HCT116 (cell line): ENCODE measurements at places on chromosomes 12 and 14.

DNA sequence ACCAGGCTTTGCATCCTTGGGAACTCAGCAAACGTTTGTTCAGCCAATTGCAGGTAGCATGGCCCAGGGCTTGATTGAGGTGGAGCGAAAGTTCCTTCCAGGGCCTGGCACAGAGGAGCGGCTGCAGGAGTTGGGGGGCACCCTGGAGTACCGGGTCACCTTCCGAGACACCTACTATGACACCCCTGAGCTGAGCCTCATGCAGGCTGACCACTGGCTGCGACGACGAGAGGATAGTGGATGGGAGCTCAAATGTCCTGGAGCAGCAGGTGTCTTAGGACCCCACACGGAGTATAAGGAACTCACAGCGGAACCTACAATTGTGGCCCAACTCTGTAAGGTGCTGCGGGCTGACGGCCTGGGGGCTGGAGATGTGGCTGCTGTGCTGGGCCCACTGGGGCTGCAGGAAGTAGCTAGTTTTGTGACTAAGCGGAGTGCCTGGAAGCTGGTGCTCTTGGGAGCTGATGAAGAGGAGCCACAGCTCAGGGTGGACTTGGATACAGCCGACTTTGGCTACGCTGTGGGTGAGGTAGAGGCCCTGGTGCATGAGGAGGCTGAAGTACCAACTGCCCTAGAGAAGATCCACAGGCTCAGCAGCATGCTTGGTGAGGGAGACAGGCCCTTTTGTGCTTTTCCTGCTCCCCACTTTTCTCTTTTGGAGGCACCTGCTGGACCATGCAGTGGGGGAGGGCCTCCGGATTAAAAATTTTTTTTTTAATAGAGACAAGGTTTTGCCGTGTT lies 799 bp downstream of the THTPA start:
- DNase-seq = no peak

DNA sequence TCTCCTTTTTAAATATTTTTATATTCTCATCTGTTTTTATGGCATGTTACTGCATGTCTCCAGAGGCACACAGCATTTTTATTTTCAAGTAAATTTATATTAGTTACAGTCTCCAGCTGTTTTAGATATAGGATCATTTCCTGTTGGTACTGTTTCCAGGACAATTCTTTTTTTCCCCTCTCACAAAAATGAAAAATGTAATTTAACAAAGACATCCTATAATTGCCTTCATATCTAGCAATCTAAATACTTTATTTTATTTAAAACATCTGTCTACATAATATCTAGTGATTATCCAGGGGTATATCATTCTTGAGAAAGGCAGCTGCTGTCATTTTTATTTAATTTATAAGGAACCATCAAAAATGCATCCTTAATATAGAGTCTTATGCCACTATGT lies 272.4 kb upstream of the NPAS3 start:
- DNase-seq = no peak

GRCh38 chr12:28780960-28781359 lies 368.1 kb upstream of the FAR2 start:
- DNase-seq = no peak

DNA sequence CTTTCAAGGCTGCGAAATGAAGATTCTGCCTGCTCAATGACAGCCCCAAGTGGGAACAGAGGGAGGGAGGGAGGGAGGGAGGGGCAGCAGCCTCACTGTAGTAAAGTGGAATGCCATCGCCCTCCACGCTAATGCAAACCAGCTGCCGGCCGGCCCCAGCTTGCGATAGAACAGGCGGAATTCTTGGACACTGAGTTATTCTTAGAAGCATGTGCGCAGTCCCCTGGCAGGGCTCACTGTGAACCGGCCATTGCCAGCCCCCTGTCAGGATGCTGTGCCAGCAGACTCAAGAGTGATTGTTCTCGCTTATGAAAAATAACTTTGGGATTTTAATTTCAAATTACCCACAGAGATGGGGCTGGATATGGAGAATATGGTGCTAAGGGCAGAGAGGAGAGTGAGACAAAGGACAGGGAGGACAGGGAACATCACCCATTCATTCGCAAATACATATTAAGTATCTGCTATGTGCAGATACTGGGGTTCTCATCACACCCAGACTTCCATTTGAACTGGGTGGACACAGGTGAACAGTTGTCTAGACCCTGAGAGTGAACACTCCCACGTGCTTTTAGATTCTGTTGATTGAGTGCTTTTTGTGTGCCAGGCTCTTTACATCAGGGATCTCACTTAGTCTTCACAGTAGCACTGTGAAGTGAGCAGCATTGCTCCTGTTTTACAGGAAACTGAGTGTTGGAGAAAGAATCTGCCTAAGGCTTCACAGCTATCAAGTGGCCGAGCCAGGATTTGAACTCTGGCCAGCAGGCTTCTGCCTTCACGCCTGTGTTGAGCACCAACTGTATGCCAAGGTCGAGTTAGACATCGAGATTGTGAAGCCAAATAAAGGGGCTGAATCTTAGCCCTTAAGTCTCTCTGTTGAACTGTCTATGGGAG lies 192.9 kb downstream of the C12orf75 start:
- no peak for DNase-seq

DNA sequence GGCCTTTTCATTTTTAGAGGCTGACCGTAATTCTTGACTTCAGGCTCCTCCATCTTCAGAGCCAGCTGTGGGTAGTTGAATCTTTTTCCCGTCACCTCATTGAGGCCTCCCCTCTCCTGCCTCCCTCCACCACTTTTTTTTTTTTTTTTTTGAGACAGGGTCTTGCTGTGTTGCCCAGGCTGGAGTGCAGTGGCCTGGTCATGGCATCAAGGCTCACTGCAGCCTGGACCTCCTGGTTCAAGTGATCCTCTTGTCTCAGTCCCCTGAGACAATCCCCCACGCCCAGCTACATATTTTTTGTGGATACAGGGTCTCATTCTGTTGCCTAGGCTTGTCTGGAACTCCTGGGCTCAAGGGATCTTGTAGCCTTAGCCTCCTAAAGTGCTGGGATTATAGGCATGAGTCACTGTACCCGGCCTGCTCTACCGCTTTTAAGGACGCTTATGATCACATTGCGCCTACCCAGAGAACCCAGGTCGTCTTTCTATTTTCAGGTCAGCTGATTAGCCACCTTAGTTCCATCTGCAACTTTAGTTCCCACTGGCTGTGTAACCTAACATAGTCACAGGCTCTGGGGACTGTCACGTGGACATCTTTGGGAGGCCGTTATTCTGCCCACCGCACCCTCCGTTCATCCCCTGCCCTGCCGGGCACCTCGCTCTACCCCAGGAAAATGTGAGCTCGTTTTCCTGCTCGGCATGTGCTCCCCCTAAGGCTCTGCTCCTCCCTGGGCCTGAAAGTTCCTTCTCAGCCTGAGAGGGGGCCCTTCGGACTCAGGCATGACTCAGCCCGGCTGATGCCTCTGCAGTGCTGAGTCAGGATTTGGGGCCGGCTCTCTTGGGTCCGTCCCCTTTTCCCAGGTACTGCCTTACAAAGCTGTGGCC lies 13.4 kb downstream of the TNFAIP2 start:
- peak; percentile 28 for DNase-seq

- no peak for DNase-seq
Measured at GRCh38 chr14:103360548-103360947, 24.7 kb upstream of the MARK3 start.

DNA sequence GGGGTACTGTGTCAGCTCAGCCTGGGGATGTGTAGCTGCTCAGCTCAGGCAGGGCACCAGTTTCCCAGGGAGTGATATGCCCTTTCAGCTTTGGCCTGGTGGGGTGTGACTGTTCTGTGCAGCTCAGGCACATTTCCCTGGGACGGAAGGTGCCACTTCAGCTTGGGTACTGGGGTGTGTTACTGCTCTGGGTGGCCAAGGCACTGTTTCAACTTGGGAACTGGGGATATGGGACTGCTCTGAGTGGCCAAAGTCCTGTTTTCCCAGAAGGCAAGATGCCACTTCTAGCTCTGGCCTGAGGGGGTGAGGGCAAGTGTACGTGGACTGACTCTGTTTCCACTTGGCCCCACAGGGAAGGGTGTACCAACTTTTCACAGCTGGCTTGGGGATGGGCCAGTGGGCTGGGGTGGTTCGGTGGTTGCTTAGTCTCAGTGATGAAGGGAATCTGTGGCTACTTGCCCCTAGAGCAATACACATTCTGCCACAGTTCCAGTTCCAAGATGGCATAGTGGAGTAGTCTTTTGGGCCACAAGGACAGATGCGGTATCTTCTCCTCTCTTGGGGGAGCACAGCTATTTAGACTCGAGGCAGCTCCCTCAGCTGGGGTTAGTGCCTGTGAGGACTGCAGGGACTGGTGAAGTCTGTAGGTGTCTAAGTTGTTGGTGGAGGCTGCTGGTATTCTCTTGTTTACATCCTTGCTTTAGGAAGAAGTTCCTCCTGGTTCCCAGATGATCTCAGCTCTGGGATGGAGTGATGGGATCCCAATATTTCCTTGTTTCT lies 26.4 kb downstream of the TBC1D15 start:
- DNase-seq = no peak

GRCh38 chr12:124548854-124549378 lies 18.5 kb downstream of the NCOR2 start:
- DNase-seq = no peak

DNA sequence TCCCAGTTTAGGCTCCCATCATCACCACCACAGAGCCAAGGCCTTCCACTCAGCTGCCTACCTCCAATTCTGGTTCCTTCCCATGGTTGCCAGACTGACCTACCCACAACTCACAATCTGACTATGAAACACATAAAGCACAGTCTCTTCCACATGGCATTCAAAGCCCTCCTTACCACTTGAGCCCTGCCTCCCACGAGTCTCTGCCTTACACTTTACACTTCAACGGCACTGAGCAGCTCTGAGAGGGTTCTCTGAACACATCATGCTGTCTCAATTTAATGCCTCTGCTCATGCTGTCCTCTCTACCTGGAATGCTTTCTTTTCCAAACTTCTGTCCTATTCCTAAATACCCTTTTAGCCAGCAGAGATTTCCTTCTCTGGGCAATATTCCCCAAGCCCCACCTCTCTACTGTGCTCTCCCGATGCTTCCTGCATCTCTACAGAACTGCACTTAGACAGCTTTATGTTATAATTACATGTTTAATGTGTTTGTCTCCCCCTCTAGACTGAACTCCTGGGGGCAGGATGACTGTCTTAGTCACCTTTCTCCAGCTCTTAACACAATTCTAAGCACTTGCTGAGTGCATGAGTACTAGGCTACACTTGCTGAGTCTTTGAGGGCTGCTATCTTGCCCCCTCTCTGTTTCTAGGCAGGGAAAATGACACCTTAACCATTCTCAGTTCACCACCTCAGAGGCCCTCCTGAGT lies 23.5 kb downstream of the FMNL3 start:
- no peak for DNase-seq

DNA sequence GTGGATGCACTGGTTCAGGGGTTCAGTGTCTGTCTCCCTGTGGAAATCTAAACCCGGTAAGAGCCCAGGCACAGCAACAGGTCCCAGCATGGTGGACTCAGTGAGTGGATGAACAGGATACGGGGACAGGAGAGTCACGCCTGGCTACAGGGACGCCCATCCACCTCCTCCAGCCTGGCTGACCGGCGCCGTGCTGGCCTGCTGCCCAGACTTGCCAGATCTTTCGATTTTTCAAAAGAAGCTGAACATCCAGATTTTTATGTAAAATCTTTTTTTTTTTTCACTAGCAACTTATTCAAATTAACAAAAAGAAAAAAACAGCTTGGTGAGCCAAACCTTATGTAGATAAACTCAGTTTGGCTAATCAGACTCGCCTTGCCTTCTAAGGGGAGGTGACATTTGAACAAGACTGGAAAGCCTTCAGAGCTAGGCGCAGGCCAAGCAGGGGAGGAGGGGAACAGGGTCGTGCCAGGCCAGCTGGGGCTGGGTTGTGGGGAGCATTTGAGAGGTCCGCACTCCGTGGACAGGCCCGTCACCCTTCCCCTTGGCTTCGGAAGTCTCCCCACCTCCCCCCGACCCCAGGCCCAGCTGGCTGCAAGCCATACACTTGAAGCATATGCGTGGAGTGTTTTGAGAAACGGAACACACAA lies 87.8 kb upstream of the NCOR2 start:
- DNase-seq = no peak

GRCh38 chr12:32398181-32398580 lies 1.2 kb upstream of the FGD4 start:
- DNase-seq = no peak

GRCh38 chr12:22530-23201 lies 43.9 kb upstream of the IQSEC3 start:
- DNase-seq = no peak

GRCh38 chr12:125346362-125346761 lies 281.1 kb downstream of the AACS start:
- DNase-seq = no peak

GRCh38 chr12:6065863-6066199 lies 58.6 kb downstream of the VWF start:
- DNase-seq = no peak

DNA sequence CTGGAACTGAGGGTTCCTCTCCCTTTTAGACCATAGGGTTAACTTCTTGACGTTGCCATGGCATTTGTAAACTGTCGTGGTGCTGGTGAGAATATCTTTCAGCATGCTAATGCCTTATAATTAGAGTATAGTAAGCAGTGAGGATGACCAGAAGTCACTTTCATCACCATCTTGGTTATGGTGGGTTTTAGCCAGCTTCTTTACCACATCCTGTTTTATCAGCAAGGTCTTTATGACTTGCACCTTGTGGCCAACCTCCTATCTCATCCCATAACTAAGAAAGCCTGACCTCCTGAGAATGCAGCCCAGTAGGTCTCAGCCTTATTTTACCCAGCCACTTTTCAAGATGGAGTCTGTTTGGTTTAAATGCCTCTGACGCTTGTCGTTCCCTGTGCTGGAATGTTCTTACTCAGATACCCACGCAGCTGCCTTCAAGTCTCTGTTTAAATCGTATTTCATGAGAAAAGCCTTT lies 44.2 kb downstream of the BBS10 start:
- DNase-seq = no peak

GRCh38 chr14:74980731-74981461 lies 21.8 kb upstream of the EIF2B2 start:
- no peak for DNase-seq

GRCh38 chr12:90773491-90773890 lies 181.5 kb downstream of the CCER1 start:
- DNase-seq = no peak

GRCh38 chr14:99191395-99192027 lies 80.5 kb downstream of the BCL11B start:
- no peak for DNase-seq

DNA sequence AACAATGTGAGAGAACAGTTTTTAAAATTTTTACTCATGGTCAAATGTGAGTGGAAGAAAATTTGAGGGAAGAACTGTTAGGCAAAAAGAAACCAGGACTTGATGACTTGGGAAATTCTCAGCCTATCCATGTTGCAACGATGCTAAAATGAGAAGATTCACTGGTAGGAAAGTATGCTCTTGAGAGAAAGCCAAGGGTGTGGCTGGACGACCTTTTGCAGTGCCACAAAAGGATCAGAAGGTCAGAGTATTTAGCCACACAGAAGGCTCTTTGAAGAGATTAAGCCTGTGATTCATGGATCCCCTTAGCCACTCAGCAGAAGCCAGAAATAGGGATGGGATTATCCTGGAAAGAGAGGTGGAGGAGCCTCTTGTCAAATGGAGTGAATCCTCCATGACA lies 336.8 kb downstream of the LRIG3 start:
- DNase-seq = no peak

- no peak for DNase-seq
Measured at GRCh38 chr12:107418981-107419380, 266.6 kb upstream of the PWP1 start.
